ENCODE measurements at places on chromosomes 2 and 18.

DNA sequence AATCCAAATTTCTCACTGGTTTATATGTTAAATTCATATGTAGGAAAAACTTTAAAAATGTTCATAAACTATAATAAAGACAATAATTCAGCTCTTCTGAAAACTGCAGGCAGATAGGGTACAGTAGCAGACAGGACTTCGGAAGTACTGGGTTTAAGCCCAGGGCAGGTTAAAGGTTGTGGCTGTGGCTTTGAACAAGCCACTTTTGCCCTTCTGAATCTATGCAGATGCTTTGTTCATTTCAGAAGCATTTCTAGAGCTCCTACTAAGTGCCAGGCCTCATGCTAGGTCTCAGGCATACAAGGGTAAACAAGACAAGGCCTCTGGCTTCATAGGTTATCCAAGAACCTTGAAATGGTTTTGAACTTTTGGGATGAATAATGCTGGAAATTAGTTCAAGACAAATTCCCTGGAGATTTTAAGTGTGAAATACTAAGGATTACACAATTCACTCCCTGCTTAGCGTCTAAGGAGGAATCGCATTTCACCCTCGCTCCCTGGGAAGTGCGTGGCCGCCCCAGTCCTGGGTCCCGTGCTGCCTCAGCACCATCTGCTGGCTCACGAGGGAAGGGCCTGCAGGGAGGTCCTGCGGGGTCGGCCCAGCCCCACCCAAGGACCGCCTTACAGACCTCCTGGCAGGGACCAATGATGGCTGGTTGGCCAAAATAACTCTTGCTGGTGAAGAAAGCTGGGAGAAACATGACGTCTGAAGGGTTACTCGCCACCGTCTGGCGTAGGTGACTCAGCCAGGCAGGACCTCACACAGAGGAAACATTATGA, 67.7 kb upstream of the L3MBTL4 start:
- DNase-seq, result no peak

DNA sequence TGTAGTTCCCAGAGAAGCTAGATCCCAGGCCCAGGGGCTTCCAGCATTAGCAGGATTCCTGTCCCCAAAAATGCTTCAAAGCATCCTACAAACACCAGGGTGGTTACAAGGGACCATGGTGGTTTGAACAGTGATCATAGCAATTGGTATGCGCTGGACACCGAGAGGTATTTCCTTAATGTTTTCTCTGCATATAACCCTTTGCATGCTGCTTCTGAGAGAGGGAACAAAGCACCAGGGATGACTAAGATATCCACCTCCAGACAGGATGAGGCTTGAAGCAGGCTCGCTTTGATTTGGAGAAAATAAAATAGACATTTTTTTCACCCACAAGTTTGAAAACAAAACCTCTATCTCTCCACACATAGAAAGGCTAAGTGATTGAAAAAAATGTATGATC, 50.5 kb upstream of the TSPYL6 start:
- no peak for DNase-seq

GRCh38 chr2:10864861-10865636, 46.7 kb upstream of the KCNF1 start:
- DNase-seq, result no peak

DNA sequence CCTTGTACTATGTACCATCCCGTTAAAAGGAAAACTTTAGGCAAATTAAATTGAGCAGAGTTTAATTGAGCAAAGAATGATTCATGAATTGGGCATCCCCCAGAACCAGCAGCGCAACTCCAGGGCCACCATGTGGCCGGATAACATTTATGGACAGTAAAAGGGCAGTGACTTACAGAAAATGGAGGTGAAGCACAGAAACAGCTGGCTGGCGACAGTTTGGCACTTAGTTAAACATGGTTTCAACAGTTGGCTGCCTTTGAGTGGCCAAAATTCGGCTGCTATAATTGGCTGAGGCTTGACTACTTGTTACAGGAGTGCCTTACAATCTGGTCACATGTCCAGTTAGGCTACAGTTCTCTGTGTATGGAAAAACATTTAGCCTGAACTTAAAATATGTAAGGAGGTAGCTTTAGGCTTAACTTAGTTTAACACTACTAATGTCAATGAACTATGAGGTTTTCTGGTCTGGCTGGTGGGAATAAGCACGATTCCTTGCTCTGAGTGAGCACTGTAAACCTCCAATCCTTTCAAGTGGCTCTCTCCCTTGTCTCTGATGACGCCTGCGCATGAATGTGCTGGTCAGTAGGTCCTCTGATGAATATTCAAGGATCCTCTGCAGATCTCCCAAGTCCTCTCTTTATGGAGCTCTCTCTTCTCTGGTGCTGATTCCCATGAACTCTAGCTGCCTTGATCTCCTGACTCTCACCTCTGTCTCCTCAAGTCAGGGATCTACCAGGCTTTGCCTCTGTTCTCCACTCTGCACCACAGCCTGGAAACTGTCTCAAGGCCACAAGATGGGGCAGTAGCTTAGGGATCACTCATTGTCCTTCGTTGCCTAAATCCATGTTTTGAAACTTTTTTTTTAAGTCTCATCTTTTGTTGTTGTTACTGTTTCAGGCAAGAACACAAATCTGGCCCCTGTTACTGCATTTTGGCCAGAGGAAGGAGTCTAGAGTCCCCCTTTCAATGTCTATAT, 24.4 kb upstream of the RAB31 start:
- no peak for DNase-seq

- no peak for DNase-seq
Measured at GRCh38 chr2:25853038-25853638, 25.1 kb downstream of the ASXL2 start.

- DNase-seq, result no peak
Measured at GRCh38 chr18:73660931-73661856, 486.4 kb downstream of the FBXO15 start.

GRCh38 chr2:70549064-70549710, 4.4 kb downstream of the TGFA start:
- no peak for DNase-seq

- DNase-seq, result no peak
Measured at GRCh38 chr2:67954093-67954748, 108.6 kb downstream of the C1D start.

DNA sequence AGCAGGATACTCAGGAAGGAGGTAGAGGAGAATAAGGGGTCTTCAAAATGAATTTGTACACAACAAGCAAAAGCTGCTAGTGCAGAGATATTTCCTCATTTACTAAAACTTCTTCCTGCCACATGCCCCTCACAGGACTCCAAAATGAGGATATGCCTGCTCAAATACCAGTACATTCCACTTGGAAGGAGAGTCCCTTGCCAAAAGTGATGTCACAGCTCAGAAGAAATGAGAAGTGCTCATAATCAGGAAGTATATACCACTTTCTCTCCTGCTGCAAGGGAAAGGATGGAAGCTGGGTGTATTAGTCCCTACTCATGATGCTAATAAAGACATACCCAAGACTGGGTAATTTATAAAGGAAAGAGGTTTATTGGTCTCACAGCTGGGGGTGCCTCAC, 87.7 kb upstream of the FSHR start:
- no peak for DNase-seq

- no peak for DNase-seq
Measured at GRCh38 chr18:470661-471501, 29.6 kb downstream of the COLEC12 start.

DNA sequence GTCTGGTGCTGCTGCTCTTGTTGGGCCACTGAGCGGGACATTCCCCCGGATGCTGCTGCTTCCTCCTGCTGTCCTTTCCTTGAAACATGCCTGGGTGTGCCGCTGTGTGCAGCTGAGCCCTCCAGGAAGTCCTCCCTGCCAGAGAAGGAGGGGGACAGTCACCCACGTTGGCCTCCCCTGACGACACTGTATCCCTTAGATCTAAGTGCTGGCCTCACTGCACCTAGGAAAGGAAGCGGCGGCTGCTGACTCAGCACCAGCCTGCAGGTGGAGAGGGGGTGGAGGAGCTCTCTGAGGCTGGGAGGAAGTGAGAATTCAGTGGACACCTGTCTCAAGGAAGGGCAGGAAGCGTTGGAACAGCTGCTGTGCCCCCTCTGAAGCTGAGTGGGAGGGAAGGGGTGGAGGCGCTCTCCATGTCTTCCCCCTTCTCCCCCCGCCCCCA, 239.8 kb downstream of the HAUS1 start:
- DNase-seq, result no peak

DNA sequence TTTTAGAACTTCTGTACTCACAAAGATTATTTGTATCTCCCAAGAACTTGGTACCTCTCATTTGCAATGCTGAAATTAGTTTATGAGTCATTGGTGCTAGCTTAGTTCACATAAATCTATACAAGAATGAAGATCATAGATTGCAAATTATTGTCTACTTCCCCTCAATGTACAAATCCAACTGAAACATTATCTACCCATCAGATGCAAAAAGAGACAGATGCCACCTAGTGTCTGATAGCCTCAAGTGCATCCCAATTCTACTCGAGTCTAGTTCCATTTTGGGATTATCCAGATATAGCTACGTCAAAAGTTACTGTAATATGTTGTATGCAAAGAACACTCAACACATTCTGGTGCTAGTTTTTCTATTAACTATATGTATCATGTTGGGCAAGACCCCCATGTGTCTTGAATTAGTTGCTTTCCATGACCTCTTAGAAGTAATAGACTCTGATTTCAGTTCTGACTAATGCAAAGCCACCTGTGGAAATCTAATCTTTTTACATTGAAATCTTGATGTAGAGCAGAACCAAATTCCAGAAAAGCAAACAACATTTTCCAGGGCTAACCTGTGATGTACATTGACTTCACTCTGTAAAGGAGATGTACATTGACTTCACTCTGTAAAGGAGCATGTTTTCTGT, 210.0 kb downstream of the RBM43 start:
- no peak for DNase-seq

GRCh38 chr18:35880788-35881455, 91.6 kb upstream of the RMP24 start:
- DNase-seq, result no peak

- DNase-seq, result no peak
Measured at GRCh38 chr2:240229603-240230235, 89.3 kb upstream of the OTOS start.

DNA sequence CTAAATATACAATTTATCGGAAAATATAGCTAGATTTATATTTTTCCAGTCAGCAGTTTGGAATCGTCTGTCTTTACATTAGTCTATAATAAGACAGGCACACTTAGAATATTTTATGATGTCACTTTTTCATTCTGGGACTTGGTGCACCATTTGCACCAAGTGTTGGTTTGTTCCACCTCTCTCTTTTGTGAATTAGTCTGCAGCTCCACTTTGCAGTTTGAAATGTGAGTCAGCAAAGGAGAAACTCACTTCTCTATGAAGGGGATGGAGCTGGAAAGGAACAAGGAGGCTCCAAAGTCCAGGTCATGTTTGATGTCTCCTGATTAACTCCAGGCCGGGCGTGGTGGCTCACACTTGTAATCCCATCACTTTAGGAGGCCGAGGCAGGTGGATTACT, 63.8 kb upstream of the RTN4 start:
- no peak for DNase-seq

DNA sequence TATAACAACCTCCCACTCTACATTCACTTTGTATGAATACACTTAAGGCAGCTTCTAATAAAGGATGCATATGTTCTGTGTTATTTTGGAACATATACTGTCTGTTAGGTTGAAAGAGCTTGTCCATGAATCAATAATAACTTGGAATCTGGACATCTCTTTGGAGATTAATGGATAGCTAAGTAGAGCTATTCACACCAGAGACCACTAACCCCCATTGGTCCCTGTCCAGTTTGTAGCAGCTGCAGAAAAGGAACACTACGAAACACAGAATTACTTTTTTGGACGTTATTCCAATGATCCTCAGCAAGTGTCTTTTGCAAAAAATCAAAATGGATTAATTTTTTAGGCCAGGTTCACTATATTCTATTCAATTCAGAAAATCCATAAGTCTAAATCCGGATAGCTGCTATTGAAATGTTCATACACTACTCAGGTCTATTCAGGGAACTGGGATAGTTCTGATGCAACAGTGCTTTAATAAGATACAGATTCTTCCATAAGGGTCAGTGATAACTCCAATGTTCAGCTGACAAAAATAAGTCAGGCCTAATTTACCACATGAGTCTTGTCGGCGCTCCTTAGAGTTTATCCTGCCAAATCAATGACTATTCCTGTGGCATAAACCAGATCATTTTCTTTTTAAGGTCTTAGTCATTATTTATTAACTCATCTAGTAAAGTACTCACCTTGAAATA, 44.2 kb downstream of the NRXN1 start:
- DNase-seq, result no peak

GRCh38 chr2:60641811-60642788, 88.6 kb upstream of the BCL11A start:
- no peak for DNase-seq

- DNase-seq, result no peak
Measured at GRCh38 chr2:84338069-84338468, 121.0 kb downstream of the SUCLG1 start.

- no peak for DNase-seq
Measured at GRCh38 chr2:12070153-12070552, 323.7 kb downstream of the LPIN1 start.

DNA sequence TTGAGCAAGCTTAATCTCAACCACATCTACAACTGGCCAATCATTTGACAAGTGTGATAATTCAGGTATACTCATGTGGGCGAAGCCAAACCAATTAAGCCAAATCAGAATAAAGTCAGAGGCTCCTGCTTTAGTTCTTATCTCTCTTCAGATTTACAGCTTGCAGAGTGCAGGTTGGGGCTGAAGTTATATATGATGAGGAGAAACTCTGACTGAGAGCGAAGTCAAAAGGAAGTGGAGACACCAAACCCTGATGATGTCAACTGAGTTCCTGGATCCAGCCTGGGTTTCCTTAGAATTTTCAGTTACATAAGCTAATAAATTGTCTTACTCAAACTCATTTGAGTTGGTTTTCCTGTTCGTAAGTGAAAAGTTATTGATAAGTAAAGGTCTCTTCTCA, 73.9 kb downstream of the ASXL2 start:
- no peak for DNase-seq

DNA sequence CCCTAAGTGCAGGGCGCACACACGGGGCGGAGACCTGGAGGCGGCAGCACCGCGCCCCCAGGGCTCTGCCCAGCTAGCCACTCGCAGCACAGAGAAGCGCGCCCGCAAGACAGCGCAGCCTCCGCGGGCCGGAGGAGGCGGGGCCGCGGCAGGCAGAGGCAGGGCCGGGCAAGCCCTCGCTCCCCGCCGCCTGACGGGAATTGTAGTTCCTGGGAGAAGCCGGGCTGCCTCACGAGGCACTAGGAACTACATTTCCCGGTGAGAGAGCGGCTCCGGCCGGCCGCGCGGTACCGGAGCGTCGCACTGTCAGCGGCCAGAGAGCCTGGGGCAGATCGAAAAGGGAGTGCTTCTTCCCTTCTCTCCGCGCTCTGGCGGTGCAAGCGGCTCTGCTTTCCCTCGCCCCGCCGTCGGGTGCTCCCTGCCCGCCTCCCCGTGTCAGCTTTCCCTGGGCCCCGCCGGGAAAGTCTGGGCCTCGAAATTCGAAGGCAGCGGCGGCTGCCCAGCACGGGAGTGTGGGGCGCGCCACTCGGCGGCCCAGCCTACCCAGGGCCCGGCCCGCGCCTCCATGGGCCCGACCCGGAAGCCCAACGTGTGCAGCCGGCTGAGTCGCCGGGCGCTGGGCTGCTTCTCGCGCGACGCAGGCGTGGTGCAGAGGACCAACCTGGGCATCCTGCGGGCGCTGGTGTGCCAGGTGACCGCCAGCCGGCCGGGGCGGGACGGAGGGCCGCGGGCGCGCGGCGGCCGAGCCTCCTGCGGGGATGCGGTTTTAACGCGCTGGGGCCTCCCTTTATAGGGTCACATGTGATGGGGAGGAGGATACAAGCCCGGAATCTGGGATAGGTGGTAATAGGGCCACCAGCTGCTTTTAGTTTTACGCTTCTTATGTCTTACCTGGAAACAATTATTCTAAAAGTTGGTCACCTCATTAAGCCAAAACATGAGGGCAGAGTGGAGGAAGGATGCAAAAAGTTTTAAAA, at the start of gene DCAF17:
Gene DCAF17 (plus strand): TSS at position 214 of the 977 bp plus-strand sequence. CDS start 352 bp downstream, at position 566.
- DNase-seq, result peak; percentile 81

- no peak for DNase-seq
Measured at GRCh38 chr2:172394002-172394401, 33.4 kb upstream of the ITGA6 start.

Measured in stimulated activated CD8-positive, alpha-beta memory T cell treated with anti-CD3 and anti-CD28 coated beads, Interleukin-7, amount 100 ng/mL, for 1 hour (primary cell).